ENCODE measurements at places on chromosomes 2 and 18.

- DNase-seq: no peak
Observed at GRCh38 chr2:83971547-83971946, 487.5 kb downstream of the SUCLG1 start.

GRCh38 chr2:44975571-44976450, 33.4 kb downstream of the SIX2 start:
- DNase-seq: no peak

GRCh38 chr18:21109936-21110712, 1.5 kb downstream of the ROCK1 start:
- no peak for DNase-seq

DNA sequence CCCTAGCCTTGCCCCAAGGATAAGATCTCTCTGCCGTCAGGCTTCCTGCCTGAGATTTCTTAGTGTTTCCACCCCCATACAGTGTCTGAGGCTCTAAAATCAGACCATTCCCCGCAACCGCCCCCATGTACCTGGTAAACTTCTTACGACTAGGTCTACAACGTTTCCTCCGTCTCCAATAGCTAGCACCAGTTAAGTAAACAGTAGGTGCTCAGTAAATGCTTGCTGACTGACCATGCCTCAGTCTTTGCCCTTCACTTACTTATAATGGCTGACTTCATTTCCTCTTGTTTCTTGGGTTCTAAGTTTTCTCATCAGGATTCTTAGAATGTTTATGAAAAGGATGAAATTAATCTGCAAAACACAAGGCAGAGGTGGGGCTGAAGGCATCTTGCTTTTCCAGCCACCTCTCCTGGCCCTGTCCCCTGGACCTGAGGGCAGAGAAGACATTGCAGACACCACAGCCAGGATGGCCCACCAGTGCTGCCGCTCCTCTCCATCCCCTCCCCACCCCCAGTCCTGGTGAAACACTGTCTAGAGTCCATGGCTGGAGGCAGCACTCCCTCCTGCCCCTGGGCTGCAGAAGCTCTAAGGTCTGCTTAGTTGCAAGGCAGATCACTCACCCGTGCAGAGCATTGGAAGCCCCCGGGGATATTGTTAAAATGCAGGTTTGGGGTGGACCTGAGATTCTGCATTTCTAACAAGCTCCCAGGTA, 16.9 kb downstream of the TMEM37 start:
- no peak for DNase-seq

DNA sequence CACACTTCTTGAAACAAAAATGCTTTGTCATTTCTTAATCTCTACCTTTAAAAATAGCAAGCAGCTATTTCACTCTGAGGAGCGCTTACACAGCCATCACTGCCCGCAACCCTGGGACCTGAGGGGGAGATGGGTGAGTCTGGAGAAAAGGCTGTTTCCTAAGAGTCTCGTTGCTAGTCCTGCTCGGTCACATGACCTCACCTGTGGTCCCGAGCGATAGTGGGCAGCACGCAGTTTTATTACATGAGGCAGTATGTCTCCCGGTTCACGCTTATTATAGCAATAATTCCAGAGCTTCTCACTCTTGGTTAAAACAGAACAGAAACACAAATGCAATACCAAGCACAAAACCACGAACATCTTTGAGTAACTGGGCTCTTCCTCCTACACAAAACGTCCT, 105.3 kb downstream of the ZNF516 start:
- no peak for DNase-seq

- no peak for DNase-seq
Observed at GRCh38 chr2:128584296-128584890, 265.7 kb upstream of the HS6ST1 start.

DNA sequence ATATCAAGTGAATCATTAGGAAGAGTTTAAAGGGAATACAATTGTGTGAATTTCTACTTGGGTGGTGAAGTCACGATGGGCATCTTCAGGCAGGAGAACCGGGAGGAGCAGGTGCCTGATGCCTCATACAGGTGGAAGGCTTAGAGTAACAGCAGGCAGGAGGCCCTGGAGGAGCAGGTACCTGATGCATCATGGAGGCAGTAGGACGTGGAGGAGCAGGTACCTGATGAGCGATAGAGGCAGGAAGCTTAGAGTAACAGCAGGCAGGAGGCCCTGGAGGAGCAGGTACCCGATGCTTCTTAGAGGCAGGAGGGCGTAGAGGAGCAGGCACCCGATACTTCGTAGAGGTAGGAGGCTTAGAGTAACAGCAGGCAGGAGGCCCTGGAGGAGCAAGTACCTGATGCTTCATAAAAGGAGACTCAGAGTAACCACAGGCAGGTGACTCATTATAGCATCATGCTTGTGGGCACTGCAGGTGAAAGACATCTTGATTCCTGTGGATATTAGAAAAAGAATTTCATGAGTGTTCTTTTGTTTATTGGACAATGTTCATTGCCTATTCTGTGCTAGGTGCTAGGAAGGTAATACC, 133.9 kb downstream of the ATP9B start:
- DNase-seq: no peak

- no peak for DNase-seq
Observed at GRCh38 chr2:237511433-237511832, 24.4 kb downstream of the MLPH start.

DNA sequence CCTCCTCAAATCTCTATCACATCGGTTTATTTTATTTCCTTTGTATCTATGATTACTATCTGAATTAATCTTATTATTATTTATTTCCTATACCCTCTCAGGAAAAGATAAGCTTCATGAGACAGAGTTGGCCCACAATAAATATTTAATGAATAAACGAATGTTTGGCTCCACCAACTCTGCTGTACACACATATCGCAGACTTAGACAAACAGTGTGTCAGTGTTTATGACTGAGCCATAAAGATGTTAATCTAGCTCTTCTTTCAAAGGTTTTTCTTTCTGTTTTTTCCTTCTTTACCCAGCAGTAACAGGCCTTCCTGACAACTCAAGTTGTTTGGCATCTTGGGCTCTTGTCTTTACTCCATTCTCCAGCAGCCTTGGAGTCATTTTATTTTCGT, 329.5 kb downstream of the CDH2 start:
- DNase-seq: no peak

GRCh38 chr2:191516260-191516659, 161.7 kb upstream of the NABP1 start:
- no peak for DNase-seq

DNA sequence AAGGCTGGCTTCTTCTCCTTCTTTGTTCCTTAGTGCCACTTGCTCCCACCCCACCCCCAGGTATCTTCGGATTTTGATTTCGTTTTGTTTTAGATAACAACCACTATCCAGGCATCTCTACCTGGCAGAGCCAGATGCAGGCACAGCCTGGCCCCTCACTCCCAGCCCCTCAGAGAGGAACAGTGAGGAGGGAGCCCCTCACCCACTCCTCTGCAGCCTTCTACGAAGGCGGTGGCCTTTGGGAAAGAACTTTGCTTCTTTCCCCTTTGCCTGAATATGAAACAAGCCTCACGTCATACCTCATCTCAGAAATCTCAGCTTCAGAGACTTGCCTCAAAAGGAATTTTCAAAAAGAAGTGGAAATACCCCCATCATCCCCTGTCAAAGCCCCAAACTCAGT, 6.3 kb upstream of the CYP26B1 start:
- no peak for DNase-seq

DNA sequence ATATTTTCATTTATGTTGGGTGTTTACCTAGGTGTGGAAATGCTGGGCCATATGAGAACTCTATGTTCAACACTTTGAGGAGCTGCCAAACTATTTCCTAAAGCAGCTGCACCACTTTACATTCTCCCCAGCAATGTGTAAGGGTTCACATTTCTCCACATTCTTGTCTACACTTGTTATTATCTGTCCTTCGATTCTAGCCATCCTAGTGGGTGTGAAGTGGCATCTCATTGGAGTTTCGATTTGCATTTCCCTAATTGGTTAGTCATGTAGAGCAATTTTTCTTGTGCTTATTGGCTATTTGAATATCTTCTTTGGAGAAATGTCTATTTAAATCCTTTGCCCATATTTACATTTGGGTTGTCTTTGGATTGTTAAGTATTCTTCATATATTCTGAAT, 21.9 kb downstream of the RNF144A start:
- DNase-seq: no peak

DNA sequence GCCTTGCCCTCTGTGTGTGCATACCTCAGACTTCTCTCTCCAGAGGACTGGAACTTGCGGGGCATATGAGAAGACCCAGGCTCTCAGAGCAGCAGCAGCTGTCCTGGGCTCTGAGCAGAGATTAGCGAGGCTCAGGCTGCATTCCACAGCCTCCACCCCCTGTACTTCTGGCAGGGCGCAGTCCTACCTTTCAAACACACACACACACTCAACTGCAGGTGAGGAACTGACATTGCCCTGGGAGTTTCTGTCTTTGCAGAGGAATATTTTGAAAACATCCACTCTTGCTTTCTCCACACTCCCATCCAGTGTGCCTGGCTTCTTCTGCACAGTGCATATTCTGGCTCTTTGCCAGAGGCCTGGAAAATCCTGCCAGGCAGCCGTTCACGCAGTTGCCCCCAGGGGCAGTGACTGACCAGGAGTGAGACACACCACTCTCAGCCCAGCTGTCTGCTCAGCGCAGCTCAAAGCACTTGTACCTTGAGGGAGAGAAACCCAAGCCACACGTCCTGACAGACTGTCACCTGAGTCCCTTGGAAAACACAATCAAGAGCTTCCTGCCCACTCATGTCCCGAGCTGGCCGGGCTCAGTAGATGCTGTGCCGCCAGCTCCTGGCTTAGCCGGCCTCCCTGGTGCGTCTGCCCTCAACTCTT, 460.8 kb downstream of the RNF144A start:
- DNase-seq: peak; percentile 72

GRCh38 chr2:35462226-35462998, 893.2 kb upstream of the CRIM1 start:
- DNase-seq: no peak

DNA sequence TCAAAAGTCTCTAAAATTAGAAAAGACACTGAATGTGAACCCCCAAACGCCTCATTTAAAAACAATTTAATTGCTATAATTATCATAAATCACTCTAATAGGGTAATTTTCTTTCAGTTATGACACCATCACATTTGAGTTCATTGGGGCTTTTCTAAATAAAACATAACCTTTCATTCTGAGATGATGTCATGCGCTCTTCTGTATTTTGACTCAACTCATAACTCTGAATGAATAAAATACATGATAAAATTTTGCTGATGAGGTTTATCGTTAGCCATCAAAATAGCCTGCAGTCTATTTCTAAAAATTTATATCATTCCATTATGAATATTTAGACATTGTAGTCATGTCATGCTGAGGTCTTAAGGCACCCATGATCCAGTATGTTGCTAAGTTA, 1099.7 kb downstream of the SUCLG1 start:
- DNase-seq: no peak

Data from right cardiac atrium (tissue), 5 donors.